Fibroblast of the conjunctiva (primary cell): ENCODE measurements at places on chromosomes 2 and 18.
A peak's percentile ranks its signal among the peaks of the same experiment; 100 is the strongest.

- no peak for DNase-seq
These were observed 119.3 kb downstream of the ABCA12 start for GRCh38 chr2:215019085-215019484.

GRCh38 chr2:149613704-149614103 is 26.1 kb upstream of the MMADHC start:
- peak; percentile 35 for DNase-seq

GRCh38 chr2:206095536-206096332 is 9.8 kb upstream of the INO80D start:
- DNase-seq = no peak

DNA sequence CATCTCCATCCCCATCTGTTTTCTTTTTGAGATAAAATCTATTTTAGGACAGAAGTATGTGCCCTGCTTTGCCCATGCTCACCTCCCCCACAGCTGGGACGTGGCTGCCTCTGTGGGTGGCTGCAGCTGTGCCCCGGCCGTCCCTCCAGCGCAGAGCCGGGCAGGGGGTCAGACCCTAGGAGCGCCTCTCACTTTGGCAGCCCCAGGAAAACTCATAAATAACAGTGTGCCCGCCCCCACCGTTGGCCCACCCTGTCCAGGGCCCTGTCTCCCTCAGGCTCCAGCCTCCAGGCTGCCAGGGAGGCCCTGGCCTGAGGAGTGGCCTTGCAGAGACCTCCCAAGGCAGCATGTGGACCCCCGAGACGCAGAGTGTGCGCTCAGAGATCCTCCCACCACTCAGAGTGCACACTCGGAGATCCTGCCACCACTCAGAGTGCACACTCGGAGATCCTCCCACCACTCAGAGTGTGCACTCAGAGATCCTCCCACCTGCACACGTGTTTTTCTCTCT is 178.1 kb downstream of the TWIST2 start:
- DNase-seq = no peak

- no peak for DNase-seq
These were observed 929.9 kb upstream of the FANCL start for GRCh38 chr2:59171019-59171418.

DNA sequence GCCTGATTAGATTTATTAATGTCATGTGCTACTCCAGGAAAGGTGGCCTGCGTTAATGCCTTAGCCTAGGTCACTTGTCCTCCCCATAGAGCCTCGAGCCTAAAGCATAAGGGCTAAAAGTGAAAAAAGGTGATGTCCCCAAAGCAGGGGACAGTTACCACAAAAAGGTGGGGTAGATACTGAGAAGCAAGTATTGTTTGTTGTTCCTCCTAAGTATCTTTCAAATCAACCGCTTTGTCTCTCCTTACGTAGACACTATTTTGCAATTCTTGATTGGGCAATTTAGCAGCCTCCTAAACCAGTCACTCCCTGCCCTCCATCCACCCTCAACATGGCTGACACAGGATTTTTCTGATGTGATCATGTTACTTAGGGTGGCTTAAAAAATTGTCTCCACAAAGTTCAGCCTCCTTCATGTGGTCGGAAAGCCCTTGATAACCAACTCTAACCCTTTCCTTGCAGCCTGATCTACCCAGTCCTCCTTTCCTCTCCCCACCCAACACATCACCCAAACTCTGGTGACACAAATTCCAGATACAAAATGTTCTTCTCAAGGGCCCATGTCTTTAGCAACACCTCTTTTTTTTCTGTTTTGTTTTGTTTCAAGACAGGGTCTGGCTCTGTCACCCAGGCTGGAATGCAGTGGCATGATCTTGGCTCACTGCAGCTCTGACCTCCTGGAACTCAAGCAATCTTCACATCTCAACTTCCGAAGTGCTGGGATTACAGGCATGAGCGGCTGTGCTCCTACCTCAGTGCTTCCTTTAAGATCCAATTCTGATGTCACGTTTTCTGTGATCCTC is 6.9 kb downstream of the INHA start:
- DNase-seq = no peak

DNA sequence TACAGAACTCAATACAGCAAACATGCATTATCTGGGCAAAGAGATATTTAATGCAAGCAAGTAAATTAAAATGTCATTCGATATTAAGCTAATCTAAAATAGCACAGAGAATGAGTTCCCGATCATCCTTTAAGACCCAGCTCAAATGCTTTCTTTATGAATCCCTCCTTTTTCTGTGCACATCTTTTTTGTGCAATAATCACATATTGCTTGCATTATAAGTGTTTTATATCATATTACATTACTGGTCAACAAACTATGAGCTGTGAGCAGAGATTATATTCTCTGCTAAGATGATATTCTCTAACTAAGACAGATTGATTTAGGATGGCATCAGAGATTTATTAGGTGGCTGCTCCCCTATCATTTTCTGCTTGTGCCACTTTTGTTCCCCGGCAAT is 146.1 kb downstream of the ERBB4 start:
- DNase-seq = no peak

DNA sequence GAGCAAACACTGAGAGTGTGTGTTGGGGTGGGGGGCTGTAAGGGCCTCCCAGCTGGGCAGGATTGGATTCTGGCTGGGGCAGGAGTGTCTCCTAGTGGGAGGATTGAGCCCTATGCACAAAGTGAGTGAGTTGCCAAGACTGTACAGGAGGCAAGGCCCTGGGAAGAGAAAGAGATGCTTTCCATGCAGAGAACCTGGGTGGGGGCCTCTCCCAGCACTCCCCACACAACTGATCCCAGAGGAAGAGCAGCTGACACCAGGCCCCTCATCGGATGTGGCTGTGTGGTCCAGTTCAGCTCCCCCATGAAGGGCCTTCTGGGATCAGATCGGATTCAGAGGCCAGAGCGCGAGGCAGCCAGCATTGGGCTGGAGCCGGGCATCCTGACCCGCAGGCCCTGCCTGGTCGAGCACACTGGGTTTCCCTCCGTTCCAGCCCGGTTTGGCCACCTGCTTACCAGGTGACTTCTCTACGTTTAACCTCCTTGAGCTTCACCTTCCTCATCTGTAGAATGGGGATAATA is 49.4 kb upstream of the FAHD2A start:
- no peak for DNase-seq

- DNase-seq = no peak
These were observed 77.7 kb downstream of the MAP2 start for GRCh38 chr2:209501579-209501978.

DNA sequence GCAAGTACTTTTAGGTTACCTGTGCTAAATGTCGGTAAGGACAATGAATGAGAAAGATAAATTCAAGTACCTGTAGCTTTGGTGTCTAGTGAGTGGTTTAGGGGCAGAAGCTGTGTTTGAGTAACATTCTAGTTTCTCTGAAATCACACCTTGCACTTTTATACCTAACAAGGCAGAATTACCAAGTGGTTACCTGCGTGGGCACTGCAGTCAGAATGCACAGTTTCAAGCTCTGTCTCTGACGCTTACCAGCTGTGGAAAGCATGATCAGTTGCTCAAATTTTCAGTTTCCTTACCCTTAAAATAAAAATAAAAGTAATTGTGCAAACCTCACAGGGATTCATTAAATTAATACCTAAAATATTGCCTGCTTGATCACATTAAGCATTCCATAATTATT is 846.9 kb upstream of the VRK2 start:
- no peak for DNase-seq

- DNase-seq = no peak
These were observed 68.4 kb downstream of the NXPH2 start for GRCh38 chr2:138711812-138712211.

GRCh38 chr2:1757567-1757966 is 13.3 kb upstream of the PXDN start:
- no peak for DNase-seq

DNA sequence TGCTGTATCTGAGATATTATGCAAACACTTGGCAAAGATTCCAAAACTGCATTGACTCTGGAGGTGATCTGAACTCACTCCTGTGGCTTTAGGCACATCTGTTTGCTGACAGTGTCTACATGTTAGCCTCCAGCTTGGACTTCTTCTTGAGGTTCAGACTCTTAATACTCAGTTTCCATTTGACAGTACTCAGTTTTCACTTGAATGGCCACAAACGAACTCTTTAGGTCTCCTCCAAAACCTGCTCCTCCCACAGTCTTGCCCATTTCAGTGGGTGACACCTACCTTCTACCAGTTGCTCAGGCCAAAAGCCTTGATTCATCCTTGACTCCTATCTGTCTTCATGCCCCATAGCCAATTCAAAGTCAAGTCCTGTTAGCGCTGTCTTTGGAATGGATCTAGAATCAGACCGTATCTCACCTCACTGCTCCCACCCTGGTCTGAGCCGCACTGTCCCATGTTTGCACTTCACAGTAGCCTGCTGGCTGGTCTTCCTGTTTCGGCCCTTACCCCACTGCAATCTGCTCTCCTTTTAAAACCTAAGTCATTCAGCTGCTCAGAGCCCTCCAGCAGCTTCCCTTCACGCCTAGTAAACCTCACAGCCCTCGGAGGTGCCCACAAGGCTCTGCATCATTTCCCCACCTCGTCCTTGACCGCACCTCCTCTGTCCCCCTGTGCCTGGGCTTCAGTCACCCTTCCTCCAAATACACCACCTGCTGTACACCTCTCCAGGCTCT is 10.5 kb downstream of the ATG16L1 start:
- no peak for DNase-seq

- DNase-seq = no peak
These were observed 233.3 kb upstream of the SMAD2 start for GRCh38 chr18:48163738-48164115.

GRCh38 chr2:29597035-29597434 is 324.4 kb downstream of the ALK start:
- no peak for DNase-seq

GRCh38 chr2:189913821-189914220 is 129.6 kb downstream of the PMS1 start:
- DNase-seq = no peak

DNA sequence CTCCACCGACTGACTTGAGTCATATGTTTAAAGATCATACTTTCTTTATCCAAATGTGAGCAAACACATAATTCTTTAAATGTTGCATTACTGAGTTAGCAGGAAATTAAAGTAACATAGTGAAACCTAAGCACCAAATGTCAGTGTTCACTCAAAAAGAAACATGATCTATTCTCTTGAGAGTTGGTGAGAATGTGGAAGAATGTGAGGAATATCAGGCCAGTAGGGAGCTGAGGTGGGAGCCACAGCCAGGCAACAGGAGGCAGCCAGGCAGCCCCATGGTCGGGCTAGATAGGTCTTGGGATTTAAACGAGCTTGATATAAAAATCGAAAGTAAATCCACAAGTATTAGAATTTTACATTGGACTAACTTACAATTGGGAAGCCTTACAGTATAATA is 198.1 kb upstream of the SH3BP4 start:
- DNase-seq = no peak

DNA sequence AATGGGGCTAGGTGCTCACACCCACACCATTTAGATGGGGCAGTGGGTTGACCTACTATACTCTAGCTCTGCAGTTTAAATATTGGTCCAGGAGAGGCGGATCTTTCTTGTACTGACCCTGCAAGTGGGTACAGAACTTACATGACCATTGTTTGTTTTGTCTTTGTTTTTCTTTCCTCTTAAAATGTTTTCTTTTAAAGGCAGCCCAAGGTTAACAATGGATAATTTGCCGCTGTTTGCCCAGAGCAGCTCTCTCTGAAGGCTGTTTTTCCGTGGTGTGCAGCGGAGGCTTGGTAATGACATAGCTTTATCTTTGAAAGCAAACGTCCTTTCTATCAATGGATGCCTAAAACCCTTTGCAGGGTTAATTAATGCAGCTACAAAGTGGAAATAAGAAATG is 133.3 kb upstream of the MEX3C start:
- DNase-seq = no peak

GRCh38 chr18:13915995-13916431 is 677 bp upstream of the MC2R start:
- DNase-seq = no peak

DNA sequence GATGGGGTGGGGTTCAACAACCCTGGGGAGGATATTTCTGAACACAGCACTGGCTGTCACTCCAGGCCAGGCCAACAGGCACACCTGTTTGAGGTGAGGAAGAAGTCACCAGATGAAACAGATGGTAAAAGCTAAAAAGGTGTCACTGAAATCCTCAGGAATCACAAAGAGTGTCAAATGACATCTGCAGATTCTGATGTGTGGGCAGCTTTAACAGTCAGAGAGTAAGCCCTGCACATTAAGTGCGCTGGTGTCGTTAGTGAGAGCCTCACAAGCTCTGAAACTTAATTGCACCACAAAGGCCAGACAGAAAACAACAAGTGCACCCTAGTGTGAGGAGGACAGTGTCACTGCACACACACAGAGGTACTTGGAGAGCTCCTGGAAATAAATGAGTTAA is 13.6 kb downstream of the FLACC1 start:
- no peak for DNase-seq

- no peak for DNase-seq
These were observed 3.7 kb downstream of the ROCK2 start for GRCh38 chr2:11340717-11341116.

- DNase-seq = no peak
These were observed 174.7 kb downstream of the INO80D start for GRCh38 chr2:205911306-205911705.
